Renal cortex interstitium (tissue), 15 donors: ENCODE measurements at places on chromosomes 2 and 18. TPM values are rescaled to one million over a fixed set of nuclear protein-coding genes. Genes with fewer than 3 reads are reported as not detected.

DNA sequence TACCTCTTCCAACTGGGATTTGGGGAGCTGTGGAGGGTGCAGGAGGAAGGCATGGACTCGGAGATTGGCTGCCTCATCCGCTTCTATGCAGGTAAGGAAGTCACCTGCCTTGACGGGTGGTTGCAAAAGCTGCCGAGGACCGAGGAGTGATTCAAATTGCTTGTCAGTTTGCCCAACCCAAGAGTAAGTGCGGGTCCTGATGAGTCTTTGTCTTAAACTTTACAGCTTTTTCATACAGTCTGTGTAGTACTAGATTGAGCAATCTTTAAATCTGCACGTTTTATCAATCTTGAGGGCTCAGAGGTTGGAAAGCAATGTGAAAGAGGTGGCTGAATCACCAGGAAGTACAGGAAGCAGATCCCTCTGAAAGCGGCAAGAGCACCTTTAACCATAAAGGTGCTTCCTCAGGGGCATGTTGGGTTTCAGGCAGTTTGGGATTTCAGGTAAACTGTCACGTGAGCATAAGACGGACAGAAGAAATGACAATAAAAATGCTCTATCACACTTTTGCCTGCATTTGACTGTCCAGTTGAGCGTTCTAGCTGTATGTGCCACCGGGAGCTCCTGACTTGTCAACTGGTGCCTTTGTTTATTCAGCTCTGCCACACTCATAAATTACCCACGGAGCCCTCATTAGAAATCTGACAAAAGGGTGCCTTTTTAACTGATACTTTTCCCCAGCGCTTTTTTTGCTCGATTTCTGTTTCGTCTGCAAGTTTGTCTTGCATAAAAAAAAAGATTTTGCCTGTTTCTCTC is 2.0 kb downstream of the PHLPP1 start:
- DNase-seq: peak; percentile 21

GRCh38 chr2:86347401-86347800 is 10.0 kb upstream of the REEP1 start:
- DNase-seq: no peak

GRCh38 chr2:63081404-63081803 is 30.8 kb downstream of the OTX1 start:
- DNase-seq: no peak

Gene GPR45
- polyA plus RNA-seq: not detected

DNA sequence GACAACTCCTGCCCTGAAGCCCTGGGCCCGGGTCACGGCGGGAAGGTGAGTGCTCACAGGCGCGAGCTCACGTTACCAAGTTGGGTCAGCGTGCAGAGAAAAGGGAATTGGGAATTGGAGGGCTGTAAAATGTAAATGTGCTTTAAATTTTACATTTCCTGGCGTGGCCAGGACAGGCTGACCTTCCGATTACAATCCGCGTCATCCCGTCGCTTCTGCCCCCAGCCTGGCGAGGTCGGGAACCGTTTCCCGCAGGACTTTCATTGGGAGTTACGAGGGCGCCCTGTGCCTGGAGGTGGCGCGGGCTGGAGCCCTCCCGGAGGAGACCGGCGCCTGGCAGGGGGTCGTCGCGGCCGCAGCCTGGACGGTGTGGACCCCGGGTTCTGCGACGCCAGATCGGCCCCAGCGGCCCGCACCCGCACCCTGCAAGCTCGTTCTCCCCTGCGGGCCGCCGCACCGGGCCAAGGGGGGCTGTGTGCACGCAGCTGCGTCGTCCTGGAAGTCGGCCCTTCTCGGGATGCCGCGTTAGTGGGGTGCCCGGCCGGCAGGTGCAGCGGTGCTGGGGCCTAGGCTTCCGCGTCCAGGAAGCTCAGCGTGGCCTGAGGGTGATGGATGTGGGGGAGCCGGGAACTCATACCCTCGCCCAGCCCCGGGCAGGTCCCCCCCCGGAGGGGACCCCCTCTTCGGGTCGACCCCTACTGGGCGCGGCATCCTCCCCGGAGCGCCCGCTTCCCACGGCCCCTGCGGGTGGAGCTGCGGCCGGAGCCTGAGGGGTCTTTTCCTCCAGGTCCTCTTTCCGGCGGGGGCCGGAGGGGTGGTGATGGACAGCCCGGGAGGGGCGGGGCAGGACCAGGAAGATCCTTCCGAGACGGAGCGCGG is 63.9 kb downstream of the LRRFIP1 start:
- no peak for DNase-seq

GRCh38 chr2:60028849-60029565 is 524.4 kb downstream of the BCL11A start:
- DNase-seq: no peak

Gene ACMSD
- 43.0 TPM for polyA plus RNA-seq

Gene GPR39
- 3.3 TPM for polyA plus RNA-seq

DNA sequence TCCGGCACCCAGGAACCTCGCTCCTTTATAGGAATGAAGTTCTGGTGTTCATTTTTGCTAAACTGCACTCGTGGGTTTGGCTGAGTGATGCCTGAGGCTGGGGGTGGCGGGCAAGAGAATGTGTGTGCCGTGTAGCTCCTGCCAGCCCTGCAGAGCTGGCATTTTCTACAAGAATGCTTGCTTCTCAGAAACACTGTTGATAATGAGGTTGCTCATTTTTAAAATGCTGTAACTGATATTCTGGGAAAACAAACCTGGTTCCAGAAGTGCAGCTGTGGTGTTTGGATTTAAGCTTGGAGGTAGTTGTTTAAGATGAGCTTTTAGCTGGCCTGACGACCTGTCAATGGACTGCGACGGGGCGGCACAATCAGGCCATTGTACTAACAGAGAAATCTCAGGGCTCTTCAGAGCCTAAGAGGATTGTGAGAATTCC is 511.9 kb upstream of the TNP1 start:
- DNase-seq: no peak
